ENCODE measurements at places on chromosomes 11 and 22. TPM values are rescaled to one million over a fixed set of nuclear protein-coding genes. Genes with fewer than 3 reads are reported as not detected.

DNA sequence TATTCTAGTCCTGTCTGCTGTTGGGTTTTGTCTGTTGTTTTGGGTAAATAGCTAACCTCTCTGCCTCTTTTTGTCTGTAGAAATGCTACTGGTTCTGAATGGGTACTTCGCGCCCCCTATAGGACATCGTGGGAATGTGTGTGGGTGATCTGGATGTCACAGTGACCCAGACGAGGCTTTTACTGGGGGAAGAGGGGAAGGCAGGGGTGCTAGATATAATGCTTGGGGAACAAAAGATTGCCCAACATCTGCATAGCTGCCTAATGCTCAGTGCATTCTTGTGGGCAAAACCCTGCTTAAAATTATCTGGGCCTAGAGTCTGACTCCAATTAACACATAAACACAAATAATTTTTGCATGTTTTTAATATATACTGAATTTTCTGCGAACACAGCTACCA lies 57.7 kb downstream of the BMAL1 start:
- DNase-seq, result peak; percentile 88

DNA sequence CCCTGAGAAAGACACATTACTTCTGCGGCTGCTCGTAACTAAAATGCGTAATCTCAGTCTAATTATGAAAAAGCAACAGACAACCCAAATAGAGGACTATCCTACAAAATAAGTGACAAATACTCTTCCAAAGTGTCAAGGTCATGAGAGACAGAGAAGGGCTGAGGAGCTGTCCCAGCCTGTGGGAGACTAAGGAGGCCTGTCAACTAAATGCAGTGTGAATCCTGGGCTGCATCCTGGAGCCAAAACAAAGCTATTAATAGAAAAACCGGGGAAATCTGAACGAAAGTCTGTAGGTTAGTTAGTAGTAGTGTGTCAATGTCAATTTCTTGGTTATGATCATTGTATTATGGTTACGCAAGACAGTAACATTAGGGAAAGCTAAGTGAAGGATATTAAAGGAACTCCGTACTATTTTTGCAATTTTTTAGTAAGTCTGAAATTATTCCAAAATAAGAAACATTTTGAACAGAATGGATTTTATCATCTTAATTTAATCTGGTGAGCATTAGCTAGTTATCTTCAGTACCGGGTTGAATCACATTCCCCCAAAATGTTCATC lies 39.8 kb upstream of the SLC35C1 start:
- no peak for DNase-seq

DNA sequence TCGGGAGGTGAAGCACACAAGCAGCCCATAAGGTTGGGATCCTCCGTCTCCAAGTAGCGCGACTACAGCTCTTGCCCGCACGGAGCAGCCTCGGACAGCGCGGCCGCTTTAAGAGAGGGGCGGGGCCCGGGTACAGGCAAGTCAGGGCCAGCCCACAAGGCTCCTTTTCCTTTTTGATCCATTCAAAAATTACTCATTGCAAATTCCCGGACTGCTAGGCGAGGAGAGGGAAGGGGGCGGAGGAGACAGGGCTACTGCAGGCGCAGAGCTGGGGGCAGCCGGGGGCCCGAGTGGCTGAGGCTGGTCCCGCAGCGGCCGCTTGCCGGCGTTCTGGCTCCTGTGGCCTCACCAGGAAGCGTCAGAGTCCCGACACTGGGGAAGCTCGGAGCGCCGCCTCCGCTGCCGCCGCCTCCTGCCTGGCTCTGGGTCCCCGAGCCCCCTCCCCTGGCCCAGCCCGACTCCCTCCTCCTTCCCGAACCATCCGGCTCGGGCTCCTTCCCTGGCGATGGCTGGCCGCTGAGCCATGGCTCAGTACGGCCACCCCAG lies at the start of gene UBASH3B:
UBASH3B (plus strand) TSS at position 196 of the 546 bp plus-strand sequence; CDS start at position 524, 328 bp downstream.
- peak; percentile 76 for DNase-seq

DNA sequence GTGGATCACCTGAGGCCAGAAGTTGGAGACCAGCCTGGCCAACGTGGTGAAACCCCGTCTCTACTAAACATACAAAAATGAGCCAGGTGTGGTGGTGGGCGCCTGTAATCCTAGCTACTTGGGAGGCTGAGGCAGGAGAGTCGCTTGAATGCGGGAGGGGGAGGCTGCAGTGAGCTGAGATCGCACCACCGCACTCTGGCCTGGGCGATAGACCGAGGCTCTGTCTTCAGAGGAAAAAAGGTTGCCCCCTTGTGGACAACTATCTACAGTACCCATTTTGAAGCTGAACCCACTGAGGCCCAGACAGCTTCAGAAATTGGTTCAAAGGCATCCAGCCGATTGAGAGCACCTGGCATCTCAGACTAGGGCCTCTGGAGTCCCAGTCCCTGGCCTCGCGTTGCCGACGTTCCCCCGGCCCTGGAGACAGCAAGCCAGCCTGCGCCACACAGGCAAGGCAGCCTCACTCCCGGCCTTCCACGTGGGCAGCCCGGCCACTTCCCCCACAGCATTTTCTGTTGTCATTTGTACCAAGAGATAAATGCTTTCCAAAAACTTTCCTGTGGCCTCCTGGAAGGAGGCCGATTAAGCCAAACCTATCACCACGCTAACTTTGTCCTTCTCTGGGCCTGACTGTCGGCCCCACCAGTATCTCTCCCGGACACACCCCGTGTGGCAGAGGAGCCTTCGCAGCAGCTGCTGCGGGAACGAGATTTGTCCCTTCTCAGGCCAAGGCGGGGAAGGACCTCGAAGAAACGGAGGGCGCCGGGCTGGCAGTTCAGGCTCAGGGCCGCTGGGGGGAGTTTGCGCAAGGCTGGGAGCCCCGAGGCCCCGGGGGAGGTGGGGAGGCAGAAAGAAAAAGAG lies 82.8 kb downstream of the FLI1 start:
- DNase-seq, result peak; percentile 47

The TMEM191C gene
- 1.7 TPM for total RNA-seq

DNA sequence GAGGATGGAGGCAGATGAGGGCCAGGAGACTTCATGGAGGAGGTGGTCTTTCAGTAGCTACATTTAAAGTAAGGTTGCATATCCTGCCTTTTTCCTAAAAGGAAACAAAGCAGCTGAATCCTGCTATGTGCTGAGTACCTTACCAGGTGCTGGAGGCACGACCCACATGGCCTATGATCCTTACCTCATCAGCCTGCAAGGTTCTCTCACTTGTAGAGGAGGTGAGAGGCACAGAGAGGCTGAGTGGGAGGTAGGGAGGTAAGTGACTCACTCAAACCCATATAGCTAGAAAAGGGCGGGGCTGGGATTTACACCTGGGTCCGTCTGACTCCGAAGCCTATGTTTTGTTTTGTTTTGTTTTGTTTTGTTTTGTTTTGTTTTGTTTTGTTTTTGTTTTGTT lies 75.8 kb downstream of the BUD13 start:
- no peak for DNase-seq

The CARD10 gene
- total RNA-seq, result 0.18 TPM

- no peak for DNase-seq
These were observed 277.6 kb downstream of the BRD1 start for GRCh38 chr22:49550141-49550430.

DNA sequence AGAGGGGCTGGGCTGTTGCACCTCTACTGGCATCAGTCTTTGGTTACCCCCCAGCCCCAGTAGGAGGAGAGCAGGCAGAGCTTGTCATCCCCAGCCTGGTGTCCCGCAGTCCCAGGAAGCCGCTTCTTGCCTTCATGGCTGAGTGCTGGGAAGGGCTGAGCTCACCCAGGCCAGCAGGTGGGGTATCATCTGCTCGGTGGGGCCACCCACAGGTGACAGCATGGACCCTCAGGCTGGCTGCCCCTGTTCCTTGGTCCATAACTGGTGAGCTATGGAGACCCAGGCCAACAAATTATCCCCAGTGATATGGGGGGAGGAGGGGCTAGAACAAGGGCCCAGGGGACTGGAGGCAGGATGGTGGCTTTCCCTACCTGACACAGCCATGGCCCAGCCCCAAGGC lies 6.5 kb upstream of the RHOD start:
- no peak for DNase-seq

GRCh38 chr11:63504933-63505586 lies 824 bp upstream of the LGALS12 start:
- DNase-seq, result no peak

DNA sequence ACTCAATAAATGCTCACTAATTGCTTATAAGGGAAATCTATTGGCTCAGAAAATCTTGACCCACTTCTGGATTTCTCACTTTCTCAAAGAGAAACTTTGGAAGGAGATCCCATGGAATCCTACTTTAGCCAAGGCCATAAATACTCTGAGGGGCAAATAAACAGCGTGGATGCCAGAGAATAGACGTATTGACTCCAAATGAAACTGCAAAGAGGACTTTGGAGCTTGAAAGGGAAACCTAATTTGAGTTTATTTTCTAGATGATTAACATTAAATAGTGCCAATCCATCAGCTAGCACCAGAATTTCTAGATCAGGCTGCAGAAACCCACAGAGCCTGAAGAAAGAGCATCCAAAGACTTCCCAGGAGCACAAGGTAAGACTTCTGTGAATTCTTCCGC lies at the start of gene MS4A18:
MS4A18 (plus strand) TSS at position 301 of the 400 bp plus-strand sequence.
- no peak for DNase-seq

The ANO5 gene
- total RNA-seq, result not detected

DNA sequence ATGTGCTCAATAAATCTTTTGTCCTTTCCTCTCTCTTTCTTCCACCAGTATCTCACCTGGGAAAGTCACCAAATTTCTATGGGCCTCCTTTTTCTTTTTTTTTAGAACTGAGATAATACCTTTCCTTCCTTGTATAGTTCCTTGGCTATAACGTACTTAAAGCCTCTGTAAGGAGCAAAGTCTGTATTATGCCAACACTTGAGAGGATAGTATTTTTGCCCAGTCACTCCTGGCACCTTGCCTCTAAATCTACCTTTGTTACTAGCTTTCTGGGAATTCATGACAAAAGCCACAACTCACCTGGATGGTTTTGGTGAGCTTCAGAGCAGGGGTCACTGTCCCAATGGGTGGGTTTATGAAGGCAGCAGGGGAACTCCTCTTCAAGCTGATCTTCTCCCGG lies 12.2 kb downstream of the POLDIP3 start:
- DNase-seq, result no peak

- DNase-seq, result no peak
These were observed 25.9 kb downstream of the SHANK3 start for GRCh38 chr22:50698546-50698945.

- no peak for DNase-seq
These were observed 11.3 kb downstream of the ENDOD1 start for GRCh38 chr11:95100856-95101507.
